Stimulated activated CD8-positive, alpha-beta memory T cell treated with anti-CD3 and anti-CD28 coated beads, Interleukin-4, amount 100 ng/mL, for 4 hours (primary cell): ENCODE measurements at places on chromosomes 4 and X.

DNA sequence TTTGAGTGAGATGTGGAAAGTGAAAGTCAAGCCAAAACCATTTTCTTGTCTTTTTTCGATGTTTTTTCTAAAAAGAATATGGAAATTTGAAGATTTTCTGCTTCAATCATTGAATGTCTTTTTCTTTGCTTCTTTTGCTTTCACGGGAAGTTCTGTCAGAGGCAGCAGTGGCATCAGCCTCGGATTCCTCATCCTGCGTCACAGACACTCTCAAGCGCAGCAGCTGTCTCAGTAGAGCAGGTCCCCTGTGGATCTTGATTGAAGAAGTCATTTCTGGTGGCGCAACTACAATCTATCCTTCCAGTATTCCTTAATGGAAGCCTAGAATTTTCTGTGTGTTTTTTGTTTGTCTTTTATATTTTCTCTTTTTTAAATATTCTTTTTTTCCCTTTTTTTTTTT, 52.7 kb upstream of the NEIL3 start:
- no peak for DNase-seq

DNA sequence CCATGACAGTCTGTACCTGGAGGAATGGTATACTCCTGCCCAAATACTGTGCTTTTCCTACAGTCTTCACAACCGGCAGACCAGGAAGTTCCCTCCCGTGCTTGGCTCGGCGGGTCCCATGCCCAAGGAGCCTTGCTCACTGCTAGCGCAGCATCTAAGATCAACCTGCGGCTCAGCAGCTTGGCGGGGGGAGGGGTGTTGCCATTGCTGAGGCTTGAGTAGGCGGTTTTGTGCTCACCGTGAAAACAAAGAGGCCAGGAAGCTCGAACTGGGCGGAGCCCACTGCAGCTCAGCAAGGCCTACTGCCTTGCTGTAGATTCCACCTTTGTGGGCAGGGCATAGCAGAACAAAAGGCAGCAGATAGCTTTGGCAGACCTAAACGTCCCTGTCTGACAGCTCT, 152.7 kb downstream of the TEX11 start:
- peak; percentile 24 for DNase-seq

DNA sequence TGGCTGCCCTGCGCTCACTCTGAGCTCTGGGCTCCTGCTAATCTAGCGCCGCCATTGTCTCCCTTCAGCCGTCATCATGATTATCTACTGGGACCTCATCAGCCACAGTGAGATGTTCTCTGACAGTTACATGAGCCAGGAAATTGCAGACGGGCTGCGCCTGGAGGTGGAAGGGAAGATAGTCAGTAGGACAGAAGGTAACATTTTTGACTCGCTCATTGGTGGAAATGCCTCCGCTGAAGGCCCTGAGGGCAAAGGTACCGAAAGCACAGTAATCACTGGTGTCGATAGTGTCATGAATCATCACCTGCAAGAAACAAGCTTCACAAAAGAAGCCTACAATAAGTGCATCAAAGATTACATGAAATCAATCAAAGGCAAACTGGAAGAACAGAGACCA, 21.8 kb upstream of the PIN4 start:
- DNase-seq: no peak

DNA sequence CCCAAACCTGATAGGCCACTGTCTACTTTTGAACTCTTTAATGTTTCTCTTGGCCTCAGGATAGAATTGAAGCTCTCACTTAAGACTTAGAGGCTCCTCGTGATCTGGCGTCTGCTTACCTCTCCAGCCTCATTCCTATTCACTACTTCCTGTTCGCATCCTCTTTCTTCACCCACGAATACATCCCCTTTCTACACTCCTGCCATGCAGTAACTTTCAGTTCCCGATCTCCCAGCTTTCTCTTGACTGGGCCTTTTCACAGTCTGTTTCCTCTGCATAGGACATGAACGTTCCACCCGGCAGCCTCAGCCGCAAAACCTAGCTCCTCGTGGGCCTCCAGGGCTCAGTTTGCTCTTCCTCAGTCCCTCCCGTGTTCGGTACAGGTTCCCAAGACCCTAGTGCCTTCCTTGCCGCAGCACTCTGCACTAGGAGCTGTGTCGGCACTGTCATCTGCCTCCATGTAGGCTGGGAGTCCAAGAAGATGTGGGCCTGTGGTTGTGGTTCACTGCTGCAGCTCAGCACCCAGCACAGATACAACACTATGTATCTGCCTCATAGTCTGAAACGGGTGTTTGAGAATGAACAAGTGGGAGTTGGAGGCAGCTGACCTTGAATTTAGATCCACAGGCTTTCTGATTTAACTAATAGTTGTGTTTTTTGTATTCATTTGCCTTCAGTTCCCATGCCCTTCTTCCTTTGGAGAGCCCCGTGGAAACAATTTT, 15.8 kb downstream of the RPL39 start:
- no peak for DNase-seq
